ENCODE measurements at places on chromosomes 16 and 17. TPM values are rescaled to one million over a fixed set of nuclear protein-coding genes. Genes with fewer than 3 reads are reported as not detected.

The SMIM22 gene
- total RNA-seq, result not detected

The MILR1 gene
- total RNA-seq, result 0.49 TPM

The AKTIP gene
- 26.6 TPM for total RNA-seq

DNA sequence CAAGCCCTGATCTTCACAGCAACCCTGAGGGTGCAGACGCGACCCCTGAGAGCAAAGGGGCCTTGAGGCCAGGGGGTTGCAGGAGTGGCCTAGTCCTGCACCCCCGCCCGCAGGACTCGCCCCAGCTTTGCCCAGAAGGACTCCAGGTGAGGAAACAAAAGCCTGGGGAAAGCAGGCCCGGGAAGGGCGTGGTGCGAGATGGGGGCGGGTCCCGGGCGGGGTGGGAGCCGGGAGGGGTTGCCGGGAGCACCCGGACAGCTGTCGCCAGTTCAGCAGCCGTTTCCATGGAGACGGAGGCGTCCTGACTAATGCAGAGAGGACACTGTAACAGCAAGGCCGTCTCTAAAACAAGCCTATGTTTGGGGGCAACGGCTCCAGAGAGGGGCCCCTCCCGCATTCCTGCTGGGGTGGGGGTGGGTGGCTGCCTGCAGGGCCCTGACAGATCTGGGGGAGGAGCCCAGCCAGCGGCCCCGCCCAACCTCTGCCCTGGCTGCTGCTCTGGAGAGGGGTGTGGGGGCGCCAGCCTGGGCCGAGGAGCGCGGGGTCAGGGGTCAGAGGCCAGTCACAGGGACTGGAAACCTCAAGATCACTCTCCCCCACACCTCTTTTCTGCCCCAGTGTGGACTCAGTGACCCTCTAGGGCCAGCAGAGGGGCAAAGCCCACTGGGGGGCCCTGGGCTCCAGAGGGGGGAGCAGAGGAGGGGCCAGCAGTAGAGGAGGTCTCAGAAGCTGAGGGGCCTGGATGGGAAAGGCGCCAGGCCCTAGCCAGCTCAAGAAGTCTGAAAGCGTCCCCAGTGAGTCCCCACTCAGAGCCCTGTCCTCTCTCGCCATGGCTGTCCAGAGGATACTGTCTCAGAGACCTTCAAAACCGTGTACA, 3.1 kb upstream of the TPPP3 start:
- DNase-seq, result no peak
- peaks cover 8% of the 10 kb centered on the region for H3K4me1 ChIP-seq
- peaks cover 32% of the 10 kb centered on the region for H3K27me3 ChIP-seq
- no peaks in the 10 kb centered on the region for H3K36me3 ChIP-seq
- no peak overlapping the region for H3K27ac ChIP-seq

DNA sequence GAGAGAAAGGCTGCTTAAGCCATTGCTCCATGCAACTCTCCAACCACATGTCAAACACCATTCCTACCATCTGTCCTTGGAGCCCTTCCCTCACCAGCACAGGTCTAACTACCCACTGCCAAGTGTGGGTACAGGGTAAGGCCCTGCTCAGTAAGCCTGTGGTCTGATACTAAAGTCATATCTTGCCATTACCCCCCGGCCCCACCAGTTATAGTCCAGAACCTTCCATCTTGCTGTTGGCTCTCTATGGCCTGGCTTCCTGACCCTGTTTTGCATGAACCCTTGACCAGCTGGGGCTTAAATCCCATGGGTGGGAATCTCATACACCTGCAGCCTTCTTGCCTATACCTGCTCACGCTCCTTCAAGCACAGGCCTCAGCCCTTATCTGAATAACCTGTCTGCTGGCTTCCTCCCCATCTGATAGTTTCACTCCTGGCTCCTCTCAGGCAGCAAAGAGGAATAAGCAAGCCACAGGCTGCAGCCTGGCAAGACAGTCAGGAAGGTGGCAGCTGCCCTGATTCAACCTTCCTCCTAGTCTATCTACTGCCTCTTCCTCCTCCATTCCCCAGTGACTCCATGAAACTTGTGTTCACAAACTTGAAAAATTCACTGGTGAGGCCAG, 64.1 kb downstream of the ZFHX3 start:
- H3K4me3 ChIP-seq, result no peak overlapping the region
- H3K36me3 ChIP-seq, result no peaks in the 10 kb centered on the region
- H3K27me3 ChIP-seq, result no peaks in the 10 kb centered on the region
- DNase-seq, result no peak

DNA sequence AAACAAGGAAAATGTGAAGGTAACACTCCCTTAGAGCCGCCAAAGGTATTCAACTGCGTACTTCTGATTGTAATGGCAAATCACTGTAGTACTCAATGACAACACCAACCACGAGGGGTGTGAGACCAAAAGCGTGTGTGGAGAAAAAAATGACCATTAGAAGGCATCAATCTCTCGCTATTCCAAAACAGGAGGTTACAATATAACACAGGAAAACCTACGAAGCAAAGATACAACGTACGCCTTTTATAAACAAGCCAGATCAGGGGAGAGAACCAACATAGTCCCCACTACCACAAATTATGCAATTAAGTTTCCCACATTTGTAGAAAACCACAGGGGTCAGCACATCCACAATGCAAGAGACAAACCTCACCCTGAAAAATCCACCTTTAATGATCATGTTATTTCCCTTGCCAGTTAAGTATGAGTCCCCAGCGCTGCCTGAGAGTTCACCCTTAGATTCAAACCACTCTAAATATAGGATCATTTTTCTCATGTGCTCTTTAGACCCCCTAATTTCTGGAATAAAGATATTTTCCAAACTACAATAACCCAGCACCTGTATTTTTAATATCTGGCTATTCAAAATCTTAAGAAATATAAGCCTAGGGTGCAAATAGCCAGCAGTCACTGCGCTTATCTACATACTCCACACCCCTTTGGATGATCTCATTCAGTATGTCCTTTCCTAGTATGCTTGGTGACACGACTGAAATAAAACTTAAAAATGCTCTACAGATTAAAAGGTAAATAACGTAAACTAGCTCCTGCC, 12.4 kb downstream of the TEX14 start:
- peaks cover 4% of the 10 kb centered on the region for H3K27me3 ChIP-seq
- no peak overlapping the region for H3K27ac ChIP-seq
- H3K36me3 ChIP-seq, result no peaks in the 10 kb centered on the region
- no peak overlapping the region for H3K4me3 ChIP-seq
- H3K4me1 ChIP-seq, result no peaks in the 10 kb centered on the region

DNA sequence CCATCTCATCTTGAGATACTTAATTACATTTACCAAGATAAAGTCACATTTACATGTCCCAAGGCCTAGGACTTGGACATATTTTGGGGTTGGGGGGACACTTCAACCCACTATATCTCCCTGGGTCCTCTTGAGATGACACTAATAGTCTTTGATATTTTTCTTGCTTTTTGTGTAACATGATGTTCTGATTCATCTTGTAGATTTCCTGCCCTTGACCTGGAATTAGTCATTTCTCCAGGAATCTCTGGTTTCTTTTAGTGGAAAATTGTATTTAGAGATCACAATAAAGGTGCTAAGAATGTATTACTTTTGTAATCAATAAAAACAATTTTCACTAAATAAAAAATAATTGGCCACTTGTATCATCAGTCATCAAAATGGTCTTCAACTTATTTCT, 157.3 kb downstream of the VPS53 start:
- H3K27me3 ChIP-seq, result no peaks in the 10 kb centered on the region
- no peak for DNase-seq
- H3K27ac ChIP-seq, result no peak overlapping the region
- H3K4me1 ChIP-seq, result peaks cover 9% of the 10 kb centered on the region
- no peak overlapping the region for H3K4me3 ChIP-seq

- no peak overlapping the region for H3K4me3 ChIP-seq
- no peak overlapping the region for H3K27ac ChIP-seq
- H3K27me3 ChIP-seq, result no peaks in the 10 kb centered on the region
- H3K4me1 ChIP-seq, result no peaks in the 10 kb centered on the region
- DNase-seq, result no peak
These were observed 650.9 kb downstream of the TOX3 start for GRCh38 chr16:51896013-51896412.

DNA sequence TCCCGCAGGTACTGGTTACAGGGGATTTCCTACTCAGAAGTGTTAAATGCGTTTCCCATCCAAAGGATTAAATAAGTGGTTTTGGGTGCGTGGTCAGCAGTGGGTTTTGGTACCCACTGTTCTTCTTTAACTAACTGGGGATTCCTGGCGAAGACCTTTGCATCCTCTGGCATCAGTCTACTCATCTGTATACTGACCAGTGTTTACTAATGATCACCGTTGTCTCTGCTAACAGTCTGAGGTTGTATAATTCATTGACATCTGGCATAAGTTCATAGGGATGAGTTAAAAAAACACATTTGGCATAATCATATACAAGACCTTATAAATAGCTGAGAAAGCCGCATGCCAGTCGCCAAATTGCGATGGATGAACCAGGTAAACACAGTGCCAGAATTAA, 339.1 kb downstream of the PMP22 start:
- no peaks in the 10 kb centered on the region for H3K4me1 ChIP-seq
- no peaks in the 10 kb centered on the region for H3K36me3 ChIP-seq
- DNase-seq, result no peak
- no peak overlapping the region for H3K4me3 ChIP-seq

DNA sequence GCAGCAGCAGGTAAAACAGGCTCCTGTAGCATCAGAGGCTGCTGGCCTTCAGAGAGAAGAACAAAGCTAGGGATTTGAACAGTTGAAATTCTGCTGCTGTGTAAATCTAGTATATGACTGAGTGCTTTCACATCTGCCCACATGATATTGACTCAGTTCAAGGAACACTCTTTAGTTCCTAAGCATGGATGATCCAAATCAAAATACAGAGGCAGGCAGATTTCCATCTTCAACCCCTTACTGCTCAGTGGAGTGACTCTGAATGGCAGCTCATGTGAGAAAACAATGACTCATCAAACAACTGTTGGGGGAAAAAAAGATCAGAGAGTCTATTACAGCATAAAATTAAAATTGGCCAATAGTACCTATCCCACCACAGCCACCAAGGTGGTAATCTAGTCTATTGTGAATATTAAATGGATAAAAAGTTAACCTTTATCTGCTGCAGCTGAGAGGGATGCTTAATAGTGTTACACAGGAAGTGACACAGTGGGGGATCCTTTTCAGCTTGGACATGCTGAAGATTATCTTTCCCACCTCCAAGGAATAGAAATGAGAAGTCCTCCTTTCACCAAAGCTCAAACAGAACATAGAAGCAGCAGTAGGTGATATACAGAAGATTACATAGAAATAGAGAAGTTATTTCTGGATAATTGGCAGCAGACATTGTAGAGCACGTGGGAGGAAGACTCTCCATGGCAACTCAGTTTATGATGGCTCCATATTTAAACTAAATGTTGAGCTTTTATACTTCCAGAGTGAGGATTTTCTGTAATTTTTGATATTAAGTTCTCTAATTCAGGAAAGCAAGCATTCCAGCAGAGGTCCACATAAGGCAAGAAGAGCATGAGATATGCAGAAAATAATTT, 239.7 kb upstream of the ERCC4 start:
- H3K36me3 ChIP-seq, result no peaks in the 10 kb centered on the region
- DNase-seq, result no peak
- no peaks in the 10 kb centered on the region for H3K4me1 ChIP-seq
- no peak overlapping the region for H3K27ac ChIP-seq
- no peak overlapping the region for H3K4me3 ChIP-seq

DNA sequence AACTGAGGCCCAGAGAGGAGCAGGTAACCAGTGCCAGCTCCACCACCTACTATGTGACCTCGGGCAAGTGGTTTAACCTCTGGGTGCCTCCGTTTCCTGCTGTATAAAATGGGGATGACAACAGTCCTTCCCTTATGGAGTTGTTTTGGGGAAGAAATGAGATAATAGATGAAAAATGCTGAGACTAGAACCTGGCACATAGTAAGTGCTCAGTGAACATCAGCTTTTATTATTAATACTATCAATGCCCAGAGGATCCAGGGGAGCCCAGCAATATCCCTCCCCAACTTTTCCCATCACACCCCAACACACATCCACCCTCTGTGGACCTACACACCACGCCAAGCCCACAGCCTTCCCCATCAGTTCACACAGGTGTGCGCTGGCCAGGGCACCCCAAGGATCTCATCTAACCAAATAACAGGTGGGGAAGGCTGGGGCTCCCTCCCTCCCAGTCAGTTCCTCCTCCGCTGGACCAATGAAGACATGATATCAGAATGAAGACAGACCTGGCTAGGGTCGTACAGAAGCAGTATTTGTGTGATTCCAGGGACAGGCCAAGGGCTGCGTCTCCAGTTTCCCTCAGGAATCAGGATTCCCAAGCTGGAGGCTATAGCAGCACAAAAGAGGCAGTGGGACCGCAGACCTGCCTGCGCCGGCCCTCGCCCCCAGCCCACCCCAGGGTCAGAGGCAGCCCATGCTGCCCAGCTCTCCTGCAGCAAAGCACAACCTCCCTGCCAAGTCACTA, 1.8 kb downstream of the ATP2A3 start:
- H3K27ac ChIP-seq, result peak overlapping the region; percentile 62
- H3K4me3 ChIP-seq, result peak overlapping the region; percentile 85
- H3K36me3 ChIP-seq, result peaks cover 7% of the 10 kb centered on the region
- no peak for DNase-seq
- peaks cover 52% of the 10 kb centered on the region for H3K4me1 ChIP-seq

All from activated naive CD8-positive, alpha-beta T cell treated with anti-CD3 and anti-CD28 coated beads for 36 hours (primary cell).